ENCODE measurements at places on chromosomes 7 and 10.

GRCh38 chr10:43569681-43570080 is 4.7 kb downstream of the ZNF239 start:
- peaks cover under 1% of the 10 kb centered on the region for H3K4me1 ChIP-seq
- no peaks in the 10 kb centered on the region for H3K27me3 ChIP-seq
- no peak overlapping the region for H3K27ac ChIP-seq

GRCh38 chr10:107701943-107702342 is 537.4 kb upstream of the SORCS1 start:
- no peak overlapping the region for H3K27ac ChIP-seq
- no peaks in the 10 kb centered on the region for H3K36me3 ChIP-seq
- no peaks in the 10 kb centered on the region for H3K27me3 ChIP-seq
- H3K4me3 ChIP-seq: no peak overlapping the region
- no peak for DNase-seq

- peaks cover 3% of the 10 kb centered on the region for H3K27me3 ChIP-seq
- H3K36me3 ChIP-seq: no peaks in the 10 kb centered on the region
- no peaks in the 10 kb centered on the region for H3K4me1 ChIP-seq
- DNase-seq: no peak
Observed at GRCh38 chr10:133617196-133617595, 9.4 kb downstream of the FRG2B start.

- no peaks in the 10 kb centered on the region for H3K27me3 ChIP-seq
- H3K4me1 ChIP-seq: no peaks in the 10 kb centered on the region
- no peaks in the 10 kb centered on the region for H3K36me3 ChIP-seq
Observed at GRCh38 chr7:112798274-112799159, 8.3 kb upstream of the TMEM168 start.

All from effector memory CD4-positive, alpha-beta T cell (primary cell).